Small intestine (tissue), 16 donors: ENCODE measurements at places on chromosomes 4 and X.

DNA sequence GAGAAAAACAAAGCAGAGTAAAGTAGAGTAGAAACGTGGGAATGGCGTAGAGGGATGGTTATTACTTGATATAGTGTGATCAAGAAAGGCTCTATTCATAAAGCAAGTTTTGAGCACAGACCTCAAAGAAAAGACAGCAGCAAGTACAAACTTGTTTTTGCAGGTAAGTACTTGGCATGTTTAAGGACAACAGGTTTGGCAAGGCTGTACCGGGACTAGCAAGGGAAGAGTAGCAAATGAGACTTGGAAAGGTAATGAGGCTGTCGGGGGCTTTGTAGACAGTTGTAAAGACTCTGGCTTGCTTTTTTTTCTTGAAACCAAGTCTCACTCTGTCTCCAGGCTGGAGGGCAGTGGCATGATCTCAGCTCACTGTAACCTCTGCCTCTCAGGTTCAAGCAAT lies 40.9 kb downstream of the NEK1 start:
- no peaks in the 10 kb centered on the region for H3K4me1 ChIP-seq
- H3K27me3 ChIP-seq: no peaks in the 10 kb centered on the region
- H3K4me3 ChIP-seq: no peak overlapping the region
- H3K36me3 ChIP-seq: peaks cover 12% of the 10 kb centered on the region
- H3K27ac ChIP-seq: no peak overlapping the region

GRCh38 chrX:46572340-46572936 lies 1.1 kb upstream of the CHST7 start:
- no peak overlapping the region for H3K4me3 ChIP-seq
- H3K4me1 ChIP-seq: no peaks in the 10 kb centered on the region
- H3K27me3 ChIP-seq: no peaks in the 10 kb centered on the region
- H3K36me3 ChIP-seq: no peaks in the 10 kb centered on the region
- H3K27ac ChIP-seq: no peak overlapping the region
- no peak for DNase-seq

GRCh38 chr4:73866246-73866645 lies 2.9 kb upstream of the CXCL1 start:
- H3K4me3 ChIP-seq: no peak overlapping the region
- peak; percentile 47 for DNase-seq
- no peaks in the 10 kb centered on the region for H3K27me3 ChIP-seq
- no peak overlapping the region for H3K27ac ChIP-seq
- H3K36me3 ChIP-seq: no peaks in the 10 kb centered on the region
- no peaks in the 10 kb centered on the region for H3K4me1 ChIP-seq

GRCh38 chr4:187908079-187908561 lies 87.5 kb upstream of the ZFP42 start:
- no peak for DNase-seq
- no peaks in the 10 kb centered on the region for H3K36me3 ChIP-seq
- H3K4me1 ChIP-seq: no peaks in the 10 kb centered on the region

DNA sequence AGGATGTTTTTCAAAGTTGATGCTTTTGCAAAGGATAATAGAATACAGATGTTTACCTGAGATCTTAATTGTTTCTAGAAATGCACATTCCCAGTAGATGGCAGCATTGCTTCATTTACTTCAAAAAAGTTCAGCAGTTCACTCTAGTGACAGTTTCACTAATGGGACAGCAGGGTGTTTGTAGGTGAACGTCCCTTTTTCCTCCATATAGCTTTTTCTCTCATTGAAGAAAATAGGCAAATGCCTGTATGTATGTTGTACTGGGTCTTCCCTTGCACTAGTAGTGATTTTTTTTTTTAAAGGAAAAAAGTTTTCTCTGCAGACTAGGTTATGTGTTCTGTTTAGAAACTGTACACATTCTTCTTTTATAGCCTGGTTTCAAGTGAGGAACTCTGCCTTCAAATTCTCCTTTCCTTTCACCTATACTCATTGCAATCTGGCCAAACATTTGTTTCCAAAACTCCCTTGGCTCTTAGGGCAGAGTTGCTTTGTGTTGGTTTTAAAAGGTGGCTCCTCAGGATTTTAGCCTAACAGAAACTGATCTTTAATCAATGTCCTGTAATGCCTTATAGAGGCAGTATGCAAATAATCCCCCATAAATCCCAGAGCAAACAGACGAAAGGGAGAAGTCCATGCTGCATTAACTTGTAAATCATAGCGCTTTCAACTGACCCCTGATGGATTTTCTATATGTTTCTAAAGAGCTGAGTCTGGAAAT lies 86.3 kb downstream of the EGF start:
- no peaks in the 10 kb centered on the region for H3K27me3 ChIP-seq
- H3K36me3 ChIP-seq: no peaks in the 10 kb centered on the region
- no peaks in the 10 kb centered on the region for H3K4me1 ChIP-seq

DNA sequence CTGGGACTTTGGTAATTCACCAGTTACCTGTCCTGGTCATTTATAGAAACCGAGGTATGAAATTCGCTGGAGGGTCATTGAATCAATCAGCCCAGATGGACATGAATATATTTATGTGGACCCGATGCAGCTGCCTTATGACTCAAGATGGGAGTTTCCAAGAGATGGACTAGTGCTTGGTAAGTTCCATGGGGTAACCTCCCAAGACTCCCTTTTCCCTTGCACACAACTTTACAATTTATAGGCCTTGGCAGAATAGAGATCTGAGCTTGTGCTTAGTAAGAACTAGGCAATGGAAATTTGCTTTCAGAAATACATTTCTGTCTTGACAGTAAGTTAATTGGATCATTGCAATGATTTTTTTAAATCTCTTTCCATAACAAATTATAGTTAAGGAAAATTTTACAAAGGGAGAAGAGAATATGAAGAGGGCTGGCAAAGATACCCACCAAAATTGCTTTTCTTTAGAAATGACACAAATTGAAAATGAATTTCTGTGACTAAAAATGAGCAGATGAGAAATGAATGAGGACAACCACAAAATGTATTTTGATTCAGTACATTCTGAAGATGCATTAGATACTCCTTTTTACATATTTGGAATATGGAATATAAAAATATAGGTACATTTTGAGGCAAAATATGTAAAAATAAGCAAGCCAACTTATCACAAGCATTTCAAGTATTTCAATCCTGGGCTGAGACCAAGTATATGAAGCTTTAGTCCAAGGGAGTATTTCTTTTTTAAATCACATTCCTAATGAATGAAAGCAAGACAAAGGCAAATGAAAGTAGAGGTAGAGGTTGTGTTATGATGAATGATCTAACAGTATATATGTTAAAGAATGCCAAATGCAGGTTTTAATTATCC lies 45.9 kb downstream of the PDGFRA start:
- DNase-seq: no peak
- no peaks in the 10 kb centered on the region for H3K4me1 ChIP-seq
- no peak overlapping the region for H3K4me3 ChIP-seq
- no peak overlapping the region for H3K27ac ChIP-seq
- no peaks in the 10 kb centered on the region for H3K36me3 ChIP-seq
- H3K27me3 ChIP-seq: no peaks in the 10 kb centered on the region

- H3K4me1 ChIP-seq: no peaks in the 10 kb centered on the region
- no peaks in the 10 kb centered on the region for H3K27me3 ChIP-seq
- H3K36me3 ChIP-seq: no peaks in the 10 kb centered on the region
- no peak overlapping the region for H3K27ac ChIP-seq
- no peak overlapping the region for H3K4me3 ChIP-seq
- DNase-seq: no peak
Observed at GRCh38 chr4:24867251-24867650, 45.6 kb downstream of the CCDC149 start.

DNA sequence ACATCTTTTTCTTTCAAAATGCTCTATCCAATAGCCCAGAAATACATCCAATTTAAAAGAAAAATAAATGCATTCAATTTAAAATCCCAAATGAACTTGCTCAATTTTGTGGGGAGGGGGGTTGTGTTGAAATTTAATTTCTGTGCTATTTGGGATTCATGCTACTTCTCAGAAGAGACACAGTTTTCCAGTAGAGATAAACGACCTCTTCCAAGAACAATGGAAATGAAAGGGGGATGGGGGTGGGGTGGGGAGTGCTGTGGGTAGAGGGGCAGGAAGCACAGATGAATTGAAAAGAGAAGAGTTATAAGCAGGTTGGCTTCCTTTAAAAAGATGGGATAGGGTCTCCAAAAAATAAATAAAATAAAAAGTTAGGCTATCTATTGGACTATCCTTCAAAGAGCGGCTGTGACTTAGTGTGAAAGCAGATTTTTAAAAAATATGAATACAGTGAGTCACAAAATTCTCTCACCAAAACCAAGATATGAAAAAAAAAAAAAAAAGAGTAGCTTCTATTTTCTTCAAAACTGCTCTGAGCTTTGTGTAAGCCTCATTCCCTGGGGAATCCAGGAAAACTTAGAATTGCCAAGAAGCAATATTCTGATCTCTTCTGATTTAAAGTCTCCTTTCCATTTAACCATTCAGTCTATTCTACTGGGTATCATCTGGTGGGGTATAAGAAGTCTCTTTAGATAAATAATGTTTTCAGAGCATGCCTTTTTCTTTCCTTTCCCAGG lies 324.3 kb downstream of the PTTG2 start:
- no peak for DNase-seq
- no peak overlapping the region for H3K4me3 ChIP-seq
- no peaks in the 10 kb centered on the region for H3K36me3 ChIP-seq
- H3K4me1 ChIP-seq: no peaks in the 10 kb centered on the region
- H3K27me3 ChIP-seq: no peaks in the 10 kb centered on the region
- H3K27ac ChIP-seq: no peak overlapping the region

GRCh38 chrX:102976286-102976685 lies 39.2 kb downstream of the RAB40AL start:
- no peak overlapping the region for H3K27ac ChIP-seq
- H3K4me1 ChIP-seq: peaks cover 5% of the 10 kb centered on the region
- no peaks in the 10 kb centered on the region for H3K36me3 ChIP-seq
- no peak overlapping the region for H3K4me3 ChIP-seq
- DNase-seq: no peak

GRCh38 chr4:157907226-157907946 lies 265.4 kb downstream of the GASK1B start:
- no peak overlapping the region for H3K4me3 ChIP-seq
- no peaks in the 10 kb centered on the region for H3K4me1 ChIP-seq
- H3K27ac ChIP-seq: no peak overlapping the region
- no peaks in the 10 kb centered on the region for H3K36me3 ChIP-seq
- no peaks in the 10 kb centered on the region for H3K27me3 ChIP-seq

- no peaks in the 10 kb centered on the region for H3K27me3 ChIP-seq
- H3K4me1 ChIP-seq: no peaks in the 10 kb centered on the region
- DNase-seq: no peak
- H3K27ac ChIP-seq: no peak overlapping the region
- no peak overlapping the region for H3K4me3 ChIP-seq
Observed at GRCh38 chr4:94338681-94339351, 3.8 kb downstream of the HPGDS start.

DNA sequence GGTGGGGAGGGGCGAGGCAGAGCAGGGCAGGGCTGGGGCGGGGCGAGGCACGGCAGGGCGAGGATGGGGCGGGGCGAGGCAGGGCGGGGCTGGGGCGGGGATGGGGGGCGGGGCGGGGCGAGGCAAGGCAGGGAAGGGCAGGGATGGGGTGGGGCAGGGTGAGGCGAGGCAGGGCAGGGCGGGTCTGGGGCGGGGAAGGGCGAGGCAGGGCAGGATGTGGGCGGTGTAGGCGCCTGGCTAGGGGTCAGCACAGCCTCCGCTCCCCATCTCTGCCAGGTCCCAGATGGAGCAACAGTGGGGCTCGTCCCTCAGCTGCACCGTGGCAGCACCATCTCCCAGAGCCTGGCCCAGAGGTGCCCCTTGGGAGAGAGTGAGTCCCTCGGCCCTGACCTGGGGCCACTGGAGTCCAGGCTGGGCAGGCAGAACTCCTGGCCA lies 4.2 kb upstream of the SRPK3 start:
- no peak overlapping the region for H3K27ac ChIP-seq
- no peak for DNase-seq
- H3K27me3 ChIP-seq: peaks cover 4% of the 10 kb centered on the region
- no peaks in the 10 kb centered on the region for H3K36me3 ChIP-seq
- H3K4me1 ChIP-seq: no peaks in the 10 kb centered on the region

DNA sequence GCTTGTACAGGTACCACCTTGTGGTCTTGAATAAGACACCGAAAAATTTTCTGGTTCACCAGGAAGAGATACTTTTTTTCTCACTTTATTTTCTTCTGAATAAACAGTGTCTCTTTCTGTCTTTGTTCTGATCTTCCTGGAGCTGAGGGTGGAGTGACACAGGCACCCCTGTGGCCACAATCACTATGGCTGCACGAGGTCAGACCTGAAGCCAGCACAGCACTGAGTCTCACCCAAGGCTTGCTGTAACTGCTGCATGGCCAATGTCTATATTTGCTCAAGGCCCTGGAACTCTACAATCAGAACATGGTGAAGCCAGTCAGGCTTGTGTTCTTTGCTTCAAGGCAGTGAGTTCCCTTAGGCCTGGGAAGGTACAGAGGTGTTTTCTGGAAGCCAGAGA lies 87.2 kb downstream of the GPR174 start:
- DNase-seq: no peak
- no peaks in the 10 kb centered on the region for H3K27me3 ChIP-seq
- no peaks in the 10 kb centered on the region for H3K4me1 ChIP-seq
- no peaks in the 10 kb centered on the region for H3K36me3 ChIP-seq
- no peak overlapping the region for H3K27ac ChIP-seq

DNA sequence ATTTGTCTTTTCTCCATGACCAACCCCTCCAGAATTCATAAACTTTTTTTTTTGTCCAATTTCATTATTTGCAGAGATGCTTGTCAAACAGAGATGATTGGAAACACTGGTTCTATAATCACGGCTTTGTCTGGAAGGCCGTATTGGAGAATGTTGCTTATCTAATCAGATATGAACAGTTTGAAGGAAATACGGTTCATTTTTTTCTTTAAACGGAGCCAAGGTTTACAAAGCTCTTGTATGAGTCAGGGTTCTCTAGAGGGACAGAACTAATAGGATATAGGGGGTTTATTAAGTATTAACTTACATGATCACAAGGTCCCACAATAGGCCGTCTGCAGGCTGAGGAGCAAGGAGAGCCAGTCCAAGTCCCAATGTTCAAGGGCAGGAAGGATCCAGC lies 1415.8 kb downstream of the C4orf33 start:
- H3K36me3 ChIP-seq: no peaks in the 10 kb centered on the region
- DNase-seq: no peak
- no peak overlapping the region for H3K27ac ChIP-seq
- H3K4me3 ChIP-seq: no peak overlapping the region
- H3K4me1 ChIP-seq: no peaks in the 10 kb centered on the region

DNA sequence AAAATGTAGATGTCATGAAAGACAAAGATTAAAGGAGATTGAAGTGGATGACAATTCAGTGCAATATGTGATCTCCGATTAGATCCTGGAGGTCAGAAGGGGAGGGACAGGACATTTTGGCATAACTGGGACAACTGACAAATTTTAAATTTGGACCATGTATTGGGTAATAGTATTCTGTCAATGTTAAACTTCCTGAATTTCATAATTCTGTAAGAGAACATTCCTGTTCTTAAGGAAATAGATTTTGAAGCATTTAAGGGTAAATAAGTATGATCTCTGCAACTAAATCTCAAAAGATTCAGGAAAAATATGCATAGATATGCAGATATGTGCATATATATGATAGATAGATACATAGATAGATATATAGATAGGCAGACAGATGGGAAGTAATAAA lies 11.0 kb downstream of the ODAPH start:
- no peaks in the 10 kb centered on the region for H3K4me1 ChIP-seq
- no peak overlapping the region for H3K27ac ChIP-seq
- H3K27me3 ChIP-seq: no peaks in the 10 kb centered on the region
- no peak overlapping the region for H3K4me3 ChIP-seq
- DNase-seq: no peak
- no peaks in the 10 kb centered on the region for H3K36me3 ChIP-seq
